H9 (cell line): ENCODE measurements at places on chromosomes 6 and 20. TPM values are rescaled to one million over a fixed set of nuclear protein-coding genes. Genes with fewer than 3 reads are reported as not detected.

The OR2J3 gene
- not detected in 2 replicates for total RNA-seq

- DNase-seq = no peak
Measured at GRCh38 chr6:37057678-37058077, 52.2 kb downstream of the FGD2 start.

GRCh38 chr6:108562503-108562993 is 1.8 kb downstream of the FOXO3 start:
- peak; percentile 92 for DNase-seq

- no peak for DNase-seq
Measured at GRCh38 chr6:78462728-78463127, 404.6 kb upstream of the IRAK1BP1 start.

The ZNF165 gene
- 5.8 and 6.3 TPM in 2 replicates for total RNA-seq

GRCh38 chr6:84776392-84776791 is 12.0 kb upstream of the TBX18 start:
- no peak for DNase-seq

GRCh38 chr6:112743323-112743722 is 396.2 kb downstream of the RFPL4B start:
- no peak for DNase-seq

The RFX6 gene
- total RNA-seq = not detected in 2 replicates

GRCh38 chr6:138572167-138572875 is 73.0 kb upstream of the NHSL1 start:
- peak; percentile 81 for DNase-seq

DNA sequence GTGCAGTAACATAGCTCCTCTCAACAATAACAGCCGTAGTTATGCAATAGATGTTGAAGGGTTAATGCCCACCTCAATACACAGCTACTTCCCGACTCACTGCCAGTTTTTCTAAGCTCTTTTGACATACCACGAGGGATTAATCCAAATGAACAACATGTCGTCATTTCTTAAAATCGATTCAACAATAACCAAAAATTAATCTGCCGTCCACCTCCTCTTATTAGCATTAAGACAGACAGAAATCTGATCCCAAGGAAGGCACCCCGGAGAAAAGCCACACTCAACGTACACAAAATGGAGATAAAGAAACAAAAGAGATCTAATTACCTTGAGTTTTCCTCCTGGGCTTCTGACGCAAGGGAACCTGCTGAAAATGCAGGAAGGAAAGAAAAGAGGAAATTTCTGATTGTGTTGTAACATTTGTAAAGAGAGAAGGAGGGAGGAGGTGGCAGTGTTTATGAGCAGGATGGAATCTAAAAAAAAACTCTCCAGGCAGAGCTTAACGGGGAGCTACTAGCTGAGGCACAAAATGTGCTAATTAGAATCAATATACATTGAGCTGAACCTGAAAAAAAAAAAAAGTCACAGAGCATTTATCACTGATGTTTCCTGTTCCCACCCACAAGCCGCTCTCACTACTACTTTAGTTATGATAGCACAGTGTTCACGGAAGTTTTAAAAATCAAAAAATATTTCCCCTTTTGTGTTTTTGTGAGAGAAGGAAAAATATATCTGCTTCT is 109.3 kb downstream of the IPCEF1 start:
- DNase-seq = no peak

The HTR1E gene
- not detected in 2 replicates for total RNA-seq
